ENCODE measurements at places on chromosomes 13 and 19.

GRCh38 chr13:44331446-44331845 lies 42.2 kb upstream of the SERP2 start:
- no peak for DNase-seq

GRCh38 chr13:66673401-66673800 lies 556.7 kb downstream of the PCDH9 start:
- DNase-seq: no peak

DNA sequence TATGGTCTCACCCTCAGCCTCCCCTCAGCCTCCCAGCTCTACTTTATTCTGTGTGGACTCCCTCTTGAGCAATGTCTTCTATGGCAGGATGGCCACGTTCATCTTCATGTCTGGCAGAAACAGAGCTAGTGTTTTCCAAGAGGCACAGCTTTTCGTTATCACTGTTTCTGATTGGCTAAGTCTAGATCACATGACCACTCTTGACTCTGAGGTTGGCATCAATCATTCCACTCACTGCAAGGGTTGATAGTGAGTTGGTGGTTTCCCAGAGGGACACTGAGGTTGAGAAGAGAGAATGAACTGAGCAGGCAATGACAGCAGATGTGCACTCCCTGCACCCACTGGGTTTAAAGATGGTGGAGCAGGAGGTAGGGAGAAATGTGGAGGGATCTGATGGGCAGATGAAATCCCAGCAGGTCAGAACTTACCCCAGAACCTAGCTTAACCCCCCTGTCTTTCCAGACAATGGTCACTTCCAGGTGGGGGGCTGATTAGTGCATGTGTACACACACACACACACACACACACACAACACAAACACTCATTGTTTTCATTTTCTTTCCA lies 26.3 kb upstream of the UQCRFS1 start:
- DNase-seq: no peak

- DNase-seq: no peak
These were observed 409.4 kb downstream of the DACH1 start for GRCh38 chr13:71457645-71458044.

DNA sequence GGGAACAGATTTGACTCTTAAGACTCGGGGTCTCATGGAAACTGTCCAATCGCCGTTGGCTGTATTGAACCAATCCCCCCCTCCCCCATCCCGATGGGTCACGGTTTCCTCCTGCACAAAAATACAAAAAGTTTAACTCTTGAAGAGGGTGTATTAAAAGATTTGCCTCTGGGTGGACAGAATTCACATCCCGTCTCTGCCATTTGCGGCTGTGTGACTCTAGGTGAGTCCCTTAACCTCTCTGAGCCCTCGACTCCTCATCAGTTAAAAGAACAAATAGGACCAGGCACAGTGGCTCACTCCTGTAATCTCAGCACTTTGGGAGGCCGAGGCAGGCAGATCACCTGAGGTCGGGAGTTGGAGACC lies 31.3 kb upstream of the FEM1A start:
- no peak for DNase-seq

DNA sequence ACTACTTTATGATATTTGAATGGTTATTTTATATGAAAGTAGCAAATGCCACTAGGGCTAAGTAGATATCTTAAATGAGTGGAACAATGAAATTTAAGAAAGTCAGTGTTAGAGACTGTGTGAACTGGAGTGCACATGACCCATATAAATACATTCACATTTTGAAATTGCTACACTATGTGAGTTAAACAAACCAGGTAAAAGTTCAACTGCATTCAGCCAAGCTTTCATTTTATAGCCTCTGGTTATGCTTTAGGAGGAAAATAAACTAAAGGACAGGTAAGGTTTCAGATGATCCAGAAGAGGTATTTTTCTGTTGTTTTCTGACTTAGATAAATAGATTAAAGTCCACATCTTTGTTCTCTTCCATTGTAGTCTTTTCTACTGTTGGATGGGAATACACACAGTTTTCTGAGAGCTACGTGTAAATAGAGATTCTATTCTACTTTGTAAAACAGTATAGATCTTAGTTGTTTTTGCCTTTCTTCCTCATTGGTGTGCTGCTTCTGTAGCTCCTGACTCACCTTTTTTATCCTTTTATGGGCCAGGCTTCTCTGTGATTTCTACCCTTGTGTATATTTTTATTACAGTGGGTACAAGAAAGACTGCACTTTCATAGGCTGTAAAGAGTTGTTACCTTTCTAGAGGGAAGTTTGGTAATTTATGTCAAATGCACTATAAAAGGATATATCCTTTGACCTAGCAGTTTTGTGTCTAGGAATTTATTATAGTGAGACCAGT lies 54.6 kb upstream of the KCTD4 start:
- no peak for DNase-seq

GRCh38 chr13:111661052-111661451 lies 340.6 kb downstream of the TEX29 start:
- no peak for DNase-seq

DNA sequence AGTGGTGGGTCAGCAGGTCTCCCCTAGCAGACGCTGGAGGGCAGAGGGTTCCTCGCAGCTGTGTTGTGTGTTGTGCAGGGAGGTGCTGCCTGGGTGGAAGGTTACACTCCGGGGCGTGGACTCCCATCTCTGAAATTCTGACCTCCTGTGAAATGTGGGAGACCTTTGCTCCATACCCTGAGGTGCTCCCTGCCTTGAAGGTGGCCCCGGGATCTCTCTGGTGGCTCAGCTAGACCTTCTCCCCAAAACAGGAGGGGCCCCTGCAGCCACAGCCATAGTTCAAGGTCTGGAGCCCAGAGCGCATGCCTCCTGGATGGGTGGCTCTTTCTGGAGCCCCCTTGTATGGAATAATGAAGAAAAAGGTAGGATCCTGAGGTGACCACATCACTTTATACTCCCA lies 70.2 kb downstream of the SOX1 start:
- DNase-seq: no peak

- no peak for DNase-seq
These were observed 749 bp downstream of the GDF15 start for GRCh38 chr19:18386543-18387271.

GRCh38 chr19:28710278-28710677 lies 502.7 kb downstream of the UQCRFS1 start:
- DNase-seq: peak; percentile 58

DNA sequence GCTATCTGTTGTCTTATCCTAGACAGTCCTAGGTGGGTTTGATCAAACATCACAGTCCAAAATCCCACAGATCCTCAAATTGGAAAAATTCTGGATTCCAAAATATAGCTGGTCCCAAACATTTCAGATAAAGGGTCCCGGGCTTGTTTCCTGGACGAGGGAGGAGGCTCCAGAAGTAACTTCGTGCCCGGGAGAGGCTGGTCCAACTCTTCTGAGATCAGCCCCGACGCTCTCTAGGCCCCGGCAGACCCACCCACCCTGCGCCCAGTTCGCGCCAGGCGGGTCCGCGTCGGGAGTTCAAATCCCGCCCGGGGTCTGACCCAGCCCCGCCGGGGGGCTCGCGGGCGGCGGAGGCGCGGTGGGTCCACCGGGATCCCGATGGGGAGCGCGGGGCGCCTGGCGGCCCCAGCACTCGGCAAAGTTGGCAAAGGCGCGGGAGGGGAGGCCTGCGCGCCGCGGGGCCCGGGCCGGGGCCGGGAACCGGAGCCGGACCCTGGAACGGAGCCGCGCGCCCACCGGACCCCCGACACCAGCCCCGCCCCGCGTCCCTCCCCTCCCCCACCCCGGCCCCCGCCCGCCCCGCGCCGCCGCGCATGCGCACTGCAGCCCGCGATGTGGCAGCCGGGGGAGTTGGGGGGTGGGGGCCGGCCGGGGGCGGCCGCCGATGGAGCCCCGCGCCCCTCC lies 513 bp downstream of the MIER2 start:
- DNase-seq: peak; percentile 45

- DNase-seq: no peak
These were observed 4.8 kb upstream of the SERP2 start for GRCh38 chr13:44368599-44369368.

DNA sequence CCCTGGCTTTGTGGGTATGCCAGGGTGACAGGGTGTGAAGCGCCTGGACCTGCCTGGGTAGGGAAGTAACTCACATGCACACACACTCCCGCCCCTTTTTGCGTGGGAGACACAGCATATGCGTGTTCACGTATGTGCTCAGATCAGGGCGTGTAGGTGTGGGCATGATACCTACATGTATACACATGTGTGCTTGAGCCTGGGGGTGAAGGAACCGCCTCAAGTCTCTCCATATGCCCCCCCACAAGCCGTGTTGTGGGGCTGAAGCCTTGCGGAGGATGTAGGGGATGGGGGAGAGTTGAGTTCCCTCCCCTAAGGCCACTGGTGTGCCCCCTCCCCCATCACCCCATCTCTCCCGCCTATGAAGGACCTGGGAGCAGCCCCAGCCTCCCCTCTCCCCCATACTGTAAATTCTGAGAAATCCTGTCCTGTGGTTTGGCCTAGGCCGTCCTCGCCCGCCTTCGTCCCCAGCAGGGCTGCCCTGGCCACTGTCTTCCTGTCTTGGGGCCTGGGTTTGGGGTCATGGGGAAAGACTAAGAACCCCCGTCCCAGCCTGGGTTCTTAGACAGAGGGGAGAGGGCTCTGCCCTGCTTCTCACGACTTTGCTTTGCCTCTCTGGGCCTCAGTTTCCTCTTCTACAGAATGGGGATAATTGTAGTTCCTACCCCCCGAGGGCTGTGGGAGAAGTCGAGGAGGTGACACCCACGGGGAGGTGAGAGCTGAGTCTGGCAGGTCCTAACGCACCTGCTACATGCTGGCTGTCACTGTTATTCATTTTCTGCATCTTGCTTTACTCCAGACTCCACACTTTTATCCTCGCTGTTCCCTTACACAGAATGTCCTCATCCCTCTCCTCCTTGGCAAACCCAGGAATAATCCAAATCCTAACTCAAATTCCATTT lies 14.3 kb downstream of the ACTL9 start:
- DNase-seq: no peak

- no peak for DNase-seq
These were observed 13.3 kb upstream of the LAIR2 start for GRCh38 chr19:54489341-54489740.

DNA sequence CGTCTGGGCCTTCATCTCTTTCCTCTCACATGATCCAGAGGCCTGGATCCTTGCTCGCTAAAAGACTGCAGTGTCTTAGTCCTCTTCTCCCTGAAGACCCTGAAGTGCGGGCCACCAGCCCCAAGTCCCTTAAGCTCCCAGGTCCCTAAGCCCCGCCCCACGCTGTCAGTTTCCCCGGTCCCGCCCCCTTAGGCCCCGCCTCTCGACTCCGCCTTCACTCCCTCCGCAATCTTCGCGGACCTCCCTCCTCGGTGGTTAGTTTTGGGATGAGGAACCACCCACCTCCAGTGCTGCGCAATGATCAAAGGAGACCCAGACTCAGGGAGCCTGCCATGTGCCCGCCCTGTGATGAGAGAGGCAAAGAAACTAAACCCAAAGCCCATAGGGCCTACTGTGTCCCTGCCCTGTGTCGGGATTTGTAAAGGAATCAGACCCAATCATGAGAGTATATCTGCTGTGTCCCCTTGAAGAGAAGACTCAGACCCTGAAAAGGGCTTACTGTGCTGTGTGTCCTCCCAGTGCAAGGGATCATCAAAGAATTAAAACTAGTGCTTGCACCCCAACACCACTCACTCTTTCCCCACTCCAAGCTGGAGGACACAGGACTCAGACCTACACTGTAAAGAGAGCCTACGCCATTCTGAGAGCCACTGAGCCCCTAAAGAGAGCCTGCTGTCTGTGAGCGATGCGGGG lies 3.0 kb upstream of the COX6B1 start:
- DNase-seq: peak; percentile 58

- no peak for DNase-seq
These were observed 43.1 kb downstream of the PCCA start for GRCh38 chr13:100131863-100132574.

GRCh38 chr19:28297036-28297435 lies 915.9 kb downstream of the UQCRFS1 start:
- no peak for DNase-seq

DNA sequence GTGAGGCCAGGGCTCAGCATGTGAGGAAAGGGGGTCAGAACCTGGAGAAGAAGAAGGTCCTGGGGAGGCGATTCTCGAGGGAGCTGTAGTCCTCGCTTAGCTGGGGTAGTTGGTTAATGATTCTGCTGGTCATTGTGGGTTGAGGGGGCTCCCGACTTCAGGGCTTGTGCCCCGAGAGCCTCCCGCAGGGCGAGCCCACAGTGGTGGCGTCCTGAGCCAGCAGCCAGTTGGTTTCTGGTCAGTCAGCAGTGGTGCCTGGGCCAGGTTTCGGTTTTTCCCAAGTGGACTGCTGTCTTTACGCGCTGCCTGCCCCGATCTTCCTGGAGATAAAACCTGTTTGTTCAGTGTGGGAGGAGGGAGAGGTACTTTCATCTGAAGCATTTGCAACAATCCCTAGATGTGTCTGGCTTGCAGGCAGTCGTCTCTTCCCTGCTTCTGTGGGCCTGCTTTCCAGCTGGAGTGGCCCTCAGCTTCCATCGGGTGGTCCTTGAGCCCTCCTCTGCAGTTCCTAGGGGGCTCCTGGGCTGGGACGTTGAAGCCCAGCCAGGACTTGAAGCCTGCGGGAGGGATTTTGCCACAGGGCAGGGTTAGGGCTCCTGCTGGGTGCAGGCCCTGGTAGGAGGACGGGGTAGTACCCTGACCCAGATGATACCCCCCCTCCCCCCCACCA lies 3.2 kb downstream of the PTBP1 start:
- no peak for DNase-seq

- no peak for DNase-seq
These were observed 6.0 kb downstream of the PNMA8B start for GRCh38 chr19:46489445-46490272.

GRCh38 chr19:46471116-46471733 lies at the start of gene PNMA8A:
Gene PNMA8A (minus strand): TSS chr19:46471563. CDS start chr19:46471035, 528 bp downstream.
- peak; percentile 95 for DNase-seq

DNA sequence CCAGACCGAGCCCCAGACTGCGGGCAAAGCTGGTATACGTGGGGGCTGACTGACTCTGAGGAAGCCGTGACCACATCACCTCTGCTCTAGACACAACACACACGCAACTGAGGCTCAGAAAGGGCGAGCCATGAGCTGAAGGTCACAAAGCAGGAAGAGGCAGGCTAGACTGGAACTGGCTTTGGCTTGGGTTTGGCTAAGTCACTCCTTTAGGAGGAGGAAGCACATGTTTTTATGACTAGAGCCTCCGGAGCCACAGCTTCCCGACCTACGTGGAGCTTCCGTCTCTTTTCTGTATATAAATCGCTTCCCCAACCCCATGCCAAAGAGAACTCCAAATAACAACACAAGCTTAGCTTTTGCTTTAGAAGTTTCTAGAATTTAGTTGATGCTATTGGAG lies 48.0 kb downstream of the RFX2 start:
- no peak for DNase-seq

- DNase-seq: peak; percentile 76
These were observed 746.6 kb downstream of the UQCRFS1 start for GRCh38 chr19:28466107-28467045.

- no peak for DNase-seq
These were observed 426.8 kb upstream of the SLITRK5 start for GRCh38 chr13:87244256-87244890.

GRCh38 chr13:35349673-35350278 lies 126.7 kb downstream of the MAB21L1 start:
- no peak for DNase-seq

GRCh38 chr19:20028611-20029010 lies 10.7 kb downstream of the ZNF682 start:
- no peak for DNase-seq
